NCI-H526 (cell line): ENCODE measurements at places on chromosomes 12 and 14.

DNA sequence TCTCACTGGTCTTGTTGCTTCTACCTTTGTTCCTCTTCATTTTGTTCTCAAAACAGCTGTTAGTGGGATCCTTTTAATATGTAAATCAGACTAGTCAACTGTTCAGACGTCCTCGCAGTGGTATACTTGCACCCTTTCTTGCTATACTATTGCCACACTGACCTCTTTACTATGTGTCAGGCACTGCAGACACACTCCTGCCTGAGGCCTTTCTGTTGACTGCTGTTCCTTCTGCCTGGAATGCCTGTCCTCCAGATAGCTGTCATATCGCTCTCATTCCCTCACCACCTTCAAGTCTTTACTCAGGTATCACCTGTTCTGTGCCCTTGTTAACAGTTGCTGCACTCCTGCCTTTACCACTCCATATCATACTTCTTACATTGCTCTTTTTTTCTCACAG, 90.0 kb upstream of the TMEM263 start:
- DNase-seq: no peak

- DNase-seq: peak; percentile 37
These were observed 9.4 kb downstream of the LHX5 start for GRCh38 chr12:113462117-113462774.

DNA sequence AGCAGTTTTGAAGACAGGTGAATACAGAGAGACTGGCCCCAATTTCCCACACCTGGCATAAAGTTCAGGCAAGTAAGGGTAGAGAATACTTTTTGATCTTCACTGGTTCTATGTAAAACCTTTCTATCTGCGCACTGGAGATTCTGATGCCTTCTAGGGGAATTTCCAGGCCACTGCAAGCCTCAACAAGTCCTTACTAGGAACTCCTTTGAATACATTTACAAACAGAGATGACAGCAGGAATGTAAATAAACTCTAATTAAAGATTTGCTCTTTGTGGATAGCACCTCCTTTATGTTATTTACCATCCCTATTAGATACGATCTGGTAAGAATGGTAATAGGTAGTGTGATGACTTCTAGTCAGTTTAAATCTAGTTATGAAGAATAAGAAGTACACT, 69.2 kb downstream of the NTN4 start:
- DNase-seq: peak; percentile 53

- DNase-seq: no peak
These were observed 33.6 kb downstream of the HCAR2 start for GRCh38 chr12:122669397-122670070.

DNA sequence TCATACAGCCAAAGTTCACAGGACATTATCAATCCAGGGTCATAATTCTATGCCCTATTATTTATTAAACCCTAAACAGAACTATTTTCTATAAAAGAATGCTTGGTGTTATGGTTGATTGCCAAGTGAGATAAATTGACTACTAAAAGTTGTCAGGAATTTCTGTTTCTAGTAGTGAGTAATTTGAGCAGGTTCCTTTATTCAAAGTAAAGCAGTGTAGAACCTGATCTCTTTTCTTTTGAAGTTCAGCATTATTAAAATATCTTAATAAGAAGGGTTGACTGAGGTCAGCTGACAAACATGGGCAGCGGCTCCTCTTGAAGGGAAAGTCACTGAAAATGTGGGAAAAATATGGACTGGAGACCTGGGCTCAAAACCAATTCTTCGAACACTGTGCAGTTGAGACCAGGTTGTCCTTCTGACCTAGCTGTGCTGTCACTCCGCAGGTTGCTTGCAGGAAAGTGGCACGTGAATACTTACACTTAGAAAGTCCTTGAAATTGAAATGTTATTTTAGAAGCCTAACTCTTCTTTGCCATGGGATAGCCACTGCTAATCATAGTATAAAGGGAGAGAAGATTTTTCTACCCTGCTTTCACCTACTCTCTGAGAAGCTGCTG, 141.0 kb downstream of the RASSF9 start:
- DNase-seq: no peak

- no peak for DNase-seq
These were observed 76.3 kb downstream of the MYRFL start for GRCh38 chr12:69901221-69901905.

DNA sequence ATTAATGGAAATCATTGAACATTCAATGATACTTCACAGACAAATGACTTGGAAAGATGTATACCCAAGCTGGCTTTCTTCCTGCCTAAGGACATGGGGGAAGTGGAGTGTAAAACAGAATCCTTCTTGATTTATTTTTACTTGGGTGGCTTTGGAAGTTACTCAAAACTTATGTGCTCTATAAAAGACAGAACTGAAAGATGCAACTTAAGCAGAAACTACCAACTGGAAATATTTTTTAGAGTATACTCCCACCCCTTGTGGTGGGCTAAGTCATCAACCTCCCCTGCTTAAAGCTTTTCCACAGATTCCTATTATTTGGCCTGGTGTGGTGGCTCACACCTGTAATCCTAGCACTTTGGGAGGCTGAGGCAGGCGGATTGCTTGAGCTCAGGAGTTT, 126.0 kb upstream of the ATP2B1 start:
- no peak for DNase-seq

GRCh38 chr12:79591988-79592387, 98.8 kb downstream of the PAWR start:
- DNase-seq: no peak

- DNase-seq: no peak
These were observed 4.2 kb upstream of the C1QL4 start for GRCh38 chr12:49340971-49341776.

DNA sequence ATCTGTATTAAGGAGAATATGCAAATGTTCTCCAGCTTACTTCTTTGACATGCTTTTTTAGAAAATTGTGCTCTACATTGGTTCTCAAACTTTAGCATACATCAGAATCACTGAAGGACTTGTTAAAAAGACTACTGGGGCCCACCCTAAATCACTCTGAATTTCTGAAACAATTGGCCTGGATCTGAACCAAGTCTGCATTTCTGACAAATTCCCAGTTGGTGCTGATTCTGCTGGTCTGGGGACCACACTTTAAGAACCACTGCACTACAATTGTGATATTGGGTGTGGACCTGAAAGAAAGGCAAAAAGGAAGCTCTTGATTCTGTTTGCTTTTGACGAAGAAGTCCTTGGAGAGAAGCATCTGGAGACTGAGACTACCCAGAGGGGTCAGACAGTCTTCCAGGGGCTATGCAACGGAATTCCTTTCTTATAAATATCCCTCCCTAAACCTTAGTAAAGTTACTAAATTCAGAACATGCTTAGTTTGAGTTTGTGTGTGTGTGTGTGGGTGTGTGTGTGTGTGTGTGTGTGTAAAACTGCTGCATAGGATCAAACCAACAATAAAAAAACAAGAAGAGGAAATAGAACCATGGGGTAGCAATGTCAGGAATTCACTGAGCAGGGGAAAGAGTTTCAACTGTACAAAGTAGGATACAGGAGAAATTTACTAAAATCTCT, 36.8 kb downstream of the EAPP start:
- DNase-seq: no peak

GRCh38 chr12:84305144-84305543, 607.5 kb downstream of the SLC6A15 start:
- no peak for DNase-seq

- no peak for DNase-seq
These were observed 11.4 kb upstream of the ASCL1 start for GRCh38 chr12:102946042-102946441.

DNA sequence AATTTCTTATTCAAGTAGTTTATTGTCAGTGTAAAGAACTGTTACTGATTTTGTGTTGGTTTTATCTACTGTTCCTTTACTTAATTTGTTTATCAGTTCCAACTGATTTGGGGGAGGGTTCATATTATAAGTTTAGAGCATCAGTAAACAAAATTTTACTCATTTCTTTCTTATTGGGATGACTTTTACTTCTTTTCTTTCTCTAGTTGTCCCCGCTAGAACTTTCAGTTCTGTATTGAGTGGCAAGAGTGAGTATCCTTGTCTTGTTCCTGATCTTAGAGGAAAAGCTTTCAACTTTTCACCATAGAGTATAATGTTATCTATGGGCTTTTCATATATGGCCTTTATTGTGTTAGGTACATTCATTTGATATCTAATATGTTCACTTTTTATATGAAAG, 584.1 kb downstream of the LRFN5 start:
- DNase-seq: no peak

DNA sequence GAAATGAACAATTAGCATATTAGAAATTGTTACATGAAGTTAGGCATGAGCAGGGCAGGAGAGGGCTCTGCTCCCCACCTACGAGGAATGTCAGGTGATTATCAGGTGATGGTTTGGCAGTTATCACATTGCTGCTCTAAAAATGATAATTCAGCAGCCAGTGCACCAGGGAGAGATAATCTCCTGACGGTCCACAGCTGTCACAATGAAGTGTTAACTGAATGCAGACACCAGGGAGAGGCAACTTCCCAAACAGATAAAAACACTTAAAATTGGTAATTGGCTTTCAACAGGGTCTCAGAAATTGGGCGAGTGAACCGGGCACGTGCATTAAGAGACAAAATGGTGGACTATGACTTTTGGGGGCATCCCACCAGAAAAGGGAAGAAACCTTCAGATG, 176.0 kb downstream of the GRIP1 start:
- no peak for DNase-seq

DNA sequence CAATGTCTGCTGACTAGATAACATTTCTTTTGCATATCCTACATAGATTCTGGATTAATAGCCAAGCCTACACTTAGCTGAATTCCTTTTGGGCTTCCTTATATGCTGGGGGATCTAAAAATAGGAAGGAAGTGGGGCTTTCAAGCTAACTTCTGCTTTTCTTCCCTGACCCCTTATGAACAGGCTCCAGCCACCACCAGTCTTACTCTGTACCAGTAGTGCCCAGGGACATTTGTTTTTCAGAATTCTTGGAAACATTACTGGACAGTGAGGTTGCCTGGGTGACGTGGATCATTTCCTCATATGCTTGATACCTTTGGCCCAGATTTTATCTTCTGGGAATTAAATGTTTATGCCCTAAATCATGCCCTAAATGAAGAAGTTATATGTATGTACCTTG, 55.9 kb upstream of the SRRM4 start:
- no peak for DNase-seq

DNA sequence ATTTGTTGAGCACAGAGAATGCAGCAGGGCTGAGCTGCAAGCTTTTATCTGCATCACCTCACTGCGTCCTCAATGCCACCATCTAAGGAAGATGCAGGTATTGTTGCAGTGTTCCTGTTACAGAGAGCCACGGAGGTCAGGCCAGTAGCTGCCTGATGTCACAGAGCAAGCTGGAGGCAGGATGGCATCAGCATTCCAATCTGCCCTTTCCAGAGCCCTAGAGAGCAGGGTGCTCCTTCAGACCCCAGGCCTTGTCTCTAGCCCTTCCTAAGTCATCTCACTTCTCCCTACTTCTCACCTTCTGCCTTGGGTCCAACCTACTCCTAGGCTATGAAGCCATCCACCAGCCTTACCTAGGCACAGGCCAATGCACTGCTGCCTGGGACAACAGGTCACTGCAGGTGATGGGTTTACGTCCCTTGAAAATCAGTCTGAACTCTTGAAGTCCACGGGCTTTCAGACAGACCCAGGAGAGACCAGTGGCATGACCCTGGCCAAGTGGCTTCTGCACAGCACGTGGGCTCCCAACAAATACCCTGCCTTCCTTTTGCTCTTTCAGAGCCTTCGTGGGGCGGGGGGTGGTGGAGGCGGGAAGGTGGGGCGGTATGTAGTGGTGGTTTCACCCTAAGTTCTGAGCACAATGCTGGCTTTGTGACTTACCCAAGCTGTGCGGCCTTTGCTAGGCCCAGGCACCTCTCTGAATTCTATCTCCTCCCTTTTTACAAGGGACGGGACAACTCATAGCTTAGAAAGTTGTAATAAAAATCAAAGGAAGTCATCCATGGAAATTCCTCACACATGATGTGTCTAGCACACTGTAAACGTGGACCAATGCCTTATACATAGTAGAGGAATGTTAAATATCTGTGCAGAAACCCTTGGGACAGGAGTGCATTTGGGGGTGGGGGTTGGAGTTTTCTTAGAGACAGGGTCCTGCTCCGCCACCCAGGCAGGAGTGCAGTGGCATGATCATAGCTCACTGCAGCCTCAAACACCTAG, 136.0 kb downstream of the KSR2 start:
- no peak for DNase-seq

- DNase-seq: no peak
These were observed 25.6 kb downstream of the MNAT1 start for GRCh38 chr14:60760209-60760608.

- DNase-seq: no peak
These were observed 4.3 kb upstream of the HIF1A start for GRCh38 chr14:61690982-61691381.
